ENCODE measurements at places on chromosomes 5 and 9.
A peak's percentile ranks its signal among the peaks of the same experiment; 100 is the strongest.

DNA sequence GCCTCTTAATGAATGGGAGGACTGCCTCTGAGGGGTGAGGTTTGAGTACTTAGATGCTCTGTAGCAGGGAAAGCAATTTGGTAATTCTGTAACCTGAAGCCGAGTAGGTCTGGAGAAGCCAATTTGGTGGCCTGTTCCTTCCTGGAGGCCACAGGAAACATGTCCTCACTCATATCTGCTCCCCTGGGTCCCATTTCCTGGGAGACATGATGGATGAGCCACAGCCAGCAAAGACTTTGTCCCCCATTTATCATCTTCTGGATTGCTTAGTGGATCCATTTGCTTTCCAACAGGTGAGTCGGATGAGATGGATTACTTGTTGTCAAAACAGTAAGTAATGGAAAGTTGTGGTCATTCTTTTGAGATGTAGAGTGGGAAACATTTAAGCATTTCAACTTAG, 99.8 kb upstream of the KLF9 start:
- DNase-seq = no peak

DNA sequence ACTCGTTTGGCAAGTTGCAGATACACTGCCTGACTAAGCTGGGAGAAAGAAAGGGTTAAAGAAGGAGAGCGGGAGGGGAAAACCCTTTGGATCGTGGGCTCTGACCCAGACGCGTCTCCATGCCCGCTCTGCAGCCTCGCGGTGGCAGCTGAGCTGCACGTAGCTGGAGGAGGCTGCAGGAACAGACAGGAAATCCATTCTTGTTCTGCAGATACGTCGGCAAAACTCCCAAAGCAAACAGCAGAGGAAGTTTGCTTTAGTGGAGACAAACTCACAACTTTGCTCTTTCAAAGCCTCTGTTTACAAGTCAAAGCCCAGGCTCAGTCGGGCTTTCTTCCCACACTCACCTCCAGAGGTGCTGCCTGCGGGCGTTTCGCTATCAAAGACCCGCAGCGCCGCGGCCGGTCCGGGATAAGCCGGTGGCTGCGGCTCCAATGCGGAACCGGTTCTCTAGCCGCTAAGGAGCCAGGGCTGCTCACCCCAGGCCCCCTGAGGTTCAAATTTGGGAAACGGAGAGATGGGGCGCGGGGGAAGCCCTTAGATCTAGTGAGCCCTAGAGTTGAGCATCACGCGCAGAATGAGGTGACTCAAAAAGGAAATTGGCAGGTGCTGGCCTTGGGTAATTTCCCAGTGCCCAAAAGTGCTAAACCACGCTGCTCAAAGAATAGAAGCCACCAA, 60.7 kb downstream of the MAT2B start:
- DNase-seq = peak; percentile 21

DNA sequence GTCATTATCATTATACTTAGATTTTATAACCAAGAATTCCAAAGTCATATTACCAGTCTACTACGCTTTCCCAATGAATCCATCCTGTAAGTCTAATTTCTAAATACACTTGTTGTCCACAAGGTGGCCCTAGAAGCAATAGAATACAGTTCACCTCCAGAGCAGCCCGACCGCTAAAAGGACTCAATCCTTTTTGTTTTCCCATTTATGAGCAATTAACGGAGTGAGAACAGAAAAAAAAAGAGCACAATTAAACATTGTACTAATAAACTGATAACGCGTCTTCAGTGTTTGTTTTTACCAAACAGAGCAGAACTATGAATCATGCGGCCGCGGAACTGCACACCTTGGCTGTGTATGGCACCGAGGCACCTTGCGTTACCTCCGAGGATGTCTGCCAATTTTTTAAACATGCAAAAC, 160.7 kb upstream of the DAPK1 start:
- no peak for DNase-seq

GRCh38 chr5:35679357-35679756, 61.7 kb downstream of the SPEF2 start:
- no peak for DNase-seq

DNA sequence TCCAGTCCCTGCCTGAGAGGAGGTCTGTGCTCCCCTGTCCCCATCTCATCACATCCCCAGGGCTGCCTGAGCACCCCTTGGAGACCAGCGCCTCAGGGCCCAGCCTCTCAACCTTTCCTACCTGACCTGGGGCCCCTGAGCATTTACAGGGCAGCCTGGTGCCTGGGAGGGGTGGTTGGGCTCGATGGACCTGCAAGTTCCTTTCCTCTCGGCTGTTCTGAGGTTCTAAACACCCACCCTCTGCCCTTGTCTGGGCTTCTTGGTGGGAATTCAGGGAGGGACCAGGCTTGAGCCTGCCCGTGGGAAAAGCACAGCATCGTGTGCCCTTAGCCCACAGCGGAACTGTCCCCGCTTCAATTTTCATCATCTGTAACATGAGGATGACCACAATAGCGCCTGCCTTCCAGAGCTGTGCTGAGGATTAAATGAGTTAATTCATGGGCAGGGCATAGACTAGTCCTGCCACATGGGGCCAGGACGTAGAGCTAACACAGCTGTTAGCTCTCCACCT, 91.0 kb upstream of the SH3PXD2B start:
- no peak for DNase-seq

- DNase-seq = peak; percentile 28
These were observed 54.1 kb downstream of the MAN2A1 start for GRCh38 chr5:109743770-109744212.

- DNase-seq = no peak
These were observed 99.7 kb downstream of the THBS4 start for GRCh38 chr5:80134876-80135275.

GRCh38 chr5:109387408-109387974, 22.3 kb downstream of the PJA2 start:
- DNase-seq = no peak

- no peak for DNase-seq
These were observed 6.1 kb upstream of the AP3B1 start for GRCh38 chr5:78300464-78301045.

GRCh38 chr9:76654575-76654974, 109.7 kb upstream of the PCA3 start:
- DNase-seq = no peak

GRCh38 chr5:177448244-177448950, 1.8 kb downstream of the PRR7 start:
- DNase-seq = no peak

DNA sequence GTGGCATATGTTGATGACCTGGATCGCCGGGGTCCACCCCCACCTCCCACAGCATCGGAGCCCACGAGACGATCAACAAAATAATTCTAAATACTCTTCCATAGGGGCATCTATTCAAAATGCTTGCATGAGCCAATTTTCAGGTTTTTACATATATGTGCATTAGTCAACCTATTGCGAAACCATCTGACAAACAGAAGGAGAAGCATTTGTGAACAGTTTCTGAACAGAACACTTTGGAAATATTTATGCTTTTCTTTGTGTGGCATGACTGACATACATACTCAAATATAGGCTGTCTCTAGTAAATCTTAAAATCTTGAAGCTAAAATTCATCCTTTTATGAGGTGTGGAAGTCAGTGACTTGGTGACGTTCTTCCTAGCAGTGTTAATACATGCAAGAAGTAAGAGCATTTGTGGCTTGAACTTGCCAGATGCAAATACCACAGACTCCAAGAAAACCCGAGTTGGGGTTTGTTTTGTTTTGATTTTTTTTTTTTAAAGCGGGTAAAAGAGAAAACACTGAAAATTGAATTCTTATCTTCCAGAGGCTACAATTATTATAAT, 5.3 kb downstream of the GPR151 start:
- DNase-seq = no peak

DNA sequence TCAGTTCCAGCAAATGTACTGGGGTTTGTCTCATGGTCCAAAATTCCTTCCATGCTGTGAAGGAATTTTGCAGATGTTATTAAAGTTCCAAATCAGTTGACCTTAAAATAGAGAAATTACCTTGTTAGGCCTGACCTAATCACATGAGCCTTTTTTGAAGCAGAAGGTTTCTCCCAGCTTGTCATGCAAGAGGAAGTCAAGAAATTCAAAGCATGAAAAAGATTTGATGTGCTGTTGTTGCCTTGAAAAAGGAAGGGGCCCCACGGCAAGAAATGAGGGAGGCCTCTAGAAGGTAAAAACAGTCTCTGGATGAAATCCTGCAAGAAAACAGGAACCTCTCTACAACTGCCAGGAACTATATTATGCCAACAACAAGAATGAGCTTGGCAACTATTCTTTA, 24.2 kb upstream of the HAPLN1 start:
- no peak for DNase-seq

DNA sequence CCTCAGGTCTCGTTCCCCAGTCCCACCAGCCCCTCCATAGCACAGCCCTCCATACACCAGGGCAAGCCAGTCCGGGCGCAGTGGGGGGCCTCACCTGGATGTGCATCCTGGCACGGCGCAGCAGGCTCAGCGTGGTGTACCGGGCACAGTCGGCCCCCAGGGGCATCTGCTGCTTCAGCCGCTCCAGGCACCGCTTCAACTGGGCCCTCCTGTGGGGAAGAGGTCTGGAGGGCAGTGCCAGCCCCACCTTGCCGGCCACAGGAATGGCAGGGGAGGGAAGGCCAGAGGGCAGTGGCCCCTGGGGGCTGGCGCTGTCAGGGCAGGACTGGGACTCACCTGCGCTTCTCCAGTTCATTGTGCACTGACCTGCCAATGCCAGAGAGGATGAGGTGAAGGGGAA, 1.4 kb downstream of the MXD3 start:
- no peak for DNase-seq

GRCh38 chr9:128024761-128025308, 42.3 kb downstream of the NAIF1 start:
- DNase-seq = no peak

DNA sequence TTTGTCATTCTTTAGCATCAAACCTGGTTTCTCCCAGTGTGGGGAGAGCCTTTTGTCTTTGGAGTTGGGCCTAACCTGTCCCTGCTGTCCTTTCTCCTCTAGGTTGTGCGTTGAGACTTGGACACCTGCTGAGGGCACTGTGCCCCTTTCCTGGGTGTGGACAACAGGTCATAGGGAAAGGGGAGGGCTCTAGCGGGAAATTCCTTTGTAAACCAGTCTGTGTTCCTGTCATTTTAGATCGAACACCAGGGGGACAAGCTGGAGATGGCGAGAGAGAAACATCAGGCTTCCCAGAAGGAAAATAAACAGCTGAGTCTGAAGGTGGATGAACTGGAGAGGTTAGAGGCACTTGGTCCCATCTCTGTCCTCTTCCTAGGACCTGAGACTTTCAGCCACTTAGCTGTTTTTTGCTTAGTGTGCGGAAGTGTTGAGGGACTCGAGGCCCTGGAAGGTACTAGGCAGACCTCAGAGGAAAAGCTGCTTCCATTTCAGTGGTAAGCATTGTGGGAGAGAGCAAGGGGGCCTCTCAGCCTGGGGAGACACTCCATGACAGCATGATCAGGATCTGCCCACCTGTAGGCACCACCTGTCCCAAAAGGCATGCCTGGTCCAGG, 8.6 kb upstream of the GLE1 start:
- no peak for DNase-seq

- no peak for DNase-seq
These were observed 16.0 kb downstream of the FYB1 start for GRCh38 chr5:39203275-39203922.

DNA sequence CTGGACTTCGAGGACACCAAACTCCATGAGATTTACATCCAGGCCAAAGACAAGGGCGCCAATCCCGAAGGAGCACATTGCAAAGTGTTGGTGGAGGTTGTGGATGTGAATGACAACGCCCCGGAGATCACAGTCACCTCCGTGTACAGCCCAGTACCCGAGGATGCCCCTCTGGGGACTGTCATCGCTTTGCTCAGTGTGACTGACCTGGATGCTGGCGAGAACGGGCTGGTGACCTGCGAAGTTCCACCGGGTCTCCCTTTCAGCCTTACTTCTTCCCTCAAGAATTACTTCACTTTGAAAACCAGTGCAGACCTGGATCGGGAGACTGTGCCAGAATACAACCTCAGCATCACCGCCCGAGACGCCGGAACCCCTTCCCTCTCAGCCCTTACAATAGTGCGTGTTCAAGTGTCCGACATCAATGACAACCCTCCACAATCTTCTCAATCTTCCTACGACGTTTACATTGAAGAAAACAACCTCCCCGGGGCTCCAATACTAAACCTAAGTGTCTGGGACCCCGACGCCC, 1.3 kb downstream of the PCDHGC3 start:
- no peak for DNase-seq

GRCh38 chr5:175121457-175121856, 322.5 kb downstream of the DRD1 start:
- DNase-seq = no peak

- no peak for DNase-seq
These were observed 33.5 kb downstream of the OR1J1 start for GRCh38 chr9:122444041-122444733.

GRCh38 chr5:6398570-6399230, 20.4 kb upstream of the MED10 start:
- no peak for DNase-seq

DNA sequence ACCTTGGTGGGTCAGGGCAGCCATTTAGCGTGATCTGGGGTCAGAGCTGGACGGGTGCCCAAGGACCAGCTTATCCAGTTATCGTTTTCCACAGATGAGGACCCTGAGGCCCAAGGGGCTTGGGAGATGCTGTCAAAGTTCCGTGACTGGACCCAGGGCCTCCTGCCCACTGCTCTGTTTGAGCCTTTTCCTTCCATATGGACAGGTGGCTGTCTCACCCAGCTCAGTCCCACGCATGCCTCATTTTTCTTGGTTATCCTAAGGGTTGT, 56.5 kb downstream of the TRIP13 start:
- no peak for DNase-seq

GRCh38 chr5:175535796-175536195, 57.4 kb downstream of the SFXN1 start:
- no peak for DNase-seq

- no peak for DNase-seq
These were observed 115.5 kb upstream of the IL7R start for GRCh38 chr5:35741126-35741716.

DNA sequence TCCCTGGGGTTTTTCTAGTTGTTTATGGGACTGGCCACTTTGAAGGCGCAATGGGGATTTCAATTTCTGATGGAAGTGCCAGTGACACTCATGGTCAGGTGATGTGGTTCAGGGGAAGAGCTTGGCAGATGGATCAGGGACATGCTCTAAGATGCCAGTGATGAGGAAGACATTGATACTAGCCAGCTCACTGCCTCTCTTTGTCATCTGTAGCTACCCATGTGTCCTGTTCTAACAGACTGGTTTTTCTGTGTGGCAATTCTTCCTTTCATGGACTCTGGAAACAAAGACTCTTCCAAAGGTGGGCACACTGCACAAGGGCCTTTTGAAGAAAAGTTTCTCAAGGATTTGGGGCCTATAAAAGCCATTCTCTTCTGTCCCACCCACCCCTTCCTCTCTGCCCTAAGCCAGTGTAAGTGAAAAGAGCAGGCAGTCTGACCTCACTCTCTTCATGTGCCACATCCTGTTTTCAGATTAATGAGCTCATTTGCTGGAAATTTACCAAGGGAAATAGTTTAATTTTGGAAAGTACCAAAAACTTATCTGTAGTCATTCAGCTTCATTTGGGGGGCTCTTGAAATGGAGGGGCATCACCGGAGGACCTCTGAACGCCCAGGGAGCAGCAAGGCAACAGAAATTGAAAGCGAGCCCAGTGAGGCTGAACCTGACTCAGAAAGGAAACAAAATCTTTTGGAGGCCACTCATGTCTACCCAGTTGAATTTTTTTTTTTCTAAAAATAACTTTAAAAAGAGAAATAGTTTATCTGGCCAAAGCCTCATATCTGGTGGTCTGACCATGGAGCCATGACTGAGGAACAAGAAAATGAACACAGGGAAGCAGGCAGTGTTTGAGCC, 4.9 kb upstream of the TRAF1 start:
- no peak for DNase-seq

- no peak for DNase-seq
These were observed 280.0 kb upstream of the MAP3K1 start for GRCh38 chr5:56535347-56535746.
